ENCODE measurements at places on chromosomes 13 and 19.
A peak's percentile ranks its signal among the peaks of the same experiment; 100 is the strongest.

GRCh38 chr13:99311137-99311536 lies 3.9 kb upstream of the GPR183 start:
- no peak for DNase-seq

- DNase-seq, result no peak
Observed at GRCh38 chr19:5692723-5693194, 2.7 kb downstream of the RPL36 start.

- DNase-seq, result no peak
Observed at GRCh38 chr19:31445406-31445805, 96.2 kb upstream of the TSHZ3 start.

DNA sequence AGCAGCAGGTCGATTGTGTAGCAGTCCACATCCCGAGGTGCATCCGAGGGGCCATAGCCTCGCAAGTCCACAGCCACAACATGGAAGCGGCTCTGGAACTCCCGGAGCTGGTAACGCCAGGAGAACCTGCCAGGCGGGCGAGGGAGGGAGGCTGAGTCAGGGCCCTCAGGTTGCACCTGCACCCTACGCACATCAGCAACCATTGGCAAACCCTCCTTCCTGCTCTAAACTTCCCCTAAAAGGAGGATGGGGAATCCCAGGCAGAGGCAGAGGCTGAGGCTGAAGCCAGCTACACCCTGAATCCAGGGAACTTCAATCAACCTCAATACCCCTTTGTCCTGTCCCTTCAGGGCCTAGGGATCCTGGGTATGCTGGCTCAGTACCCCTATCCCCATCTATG lies 977 bp downstream of the EPHX3 start:
- no peak for DNase-seq

DNA sequence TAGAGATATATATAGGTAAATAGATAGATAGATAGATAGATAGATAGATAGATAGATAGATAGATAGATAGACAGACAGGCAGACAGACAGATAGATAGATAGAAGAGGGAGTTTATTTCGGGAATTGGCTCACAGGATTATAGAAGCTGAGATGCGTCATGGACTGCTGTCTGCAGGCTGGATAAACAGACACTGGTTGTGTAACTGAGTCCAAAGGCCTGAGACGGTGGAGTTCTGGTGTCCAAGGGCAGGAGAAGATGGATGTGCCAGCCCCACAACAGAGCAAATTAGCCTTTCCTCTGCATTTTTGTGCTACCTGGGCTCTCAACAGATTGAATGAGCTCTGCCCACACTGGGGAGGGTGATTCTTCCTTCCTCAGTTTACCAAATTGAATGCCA lies 2.7 kb downstream of the CYP4F3 start:
- no peak for DNase-seq

DNA sequence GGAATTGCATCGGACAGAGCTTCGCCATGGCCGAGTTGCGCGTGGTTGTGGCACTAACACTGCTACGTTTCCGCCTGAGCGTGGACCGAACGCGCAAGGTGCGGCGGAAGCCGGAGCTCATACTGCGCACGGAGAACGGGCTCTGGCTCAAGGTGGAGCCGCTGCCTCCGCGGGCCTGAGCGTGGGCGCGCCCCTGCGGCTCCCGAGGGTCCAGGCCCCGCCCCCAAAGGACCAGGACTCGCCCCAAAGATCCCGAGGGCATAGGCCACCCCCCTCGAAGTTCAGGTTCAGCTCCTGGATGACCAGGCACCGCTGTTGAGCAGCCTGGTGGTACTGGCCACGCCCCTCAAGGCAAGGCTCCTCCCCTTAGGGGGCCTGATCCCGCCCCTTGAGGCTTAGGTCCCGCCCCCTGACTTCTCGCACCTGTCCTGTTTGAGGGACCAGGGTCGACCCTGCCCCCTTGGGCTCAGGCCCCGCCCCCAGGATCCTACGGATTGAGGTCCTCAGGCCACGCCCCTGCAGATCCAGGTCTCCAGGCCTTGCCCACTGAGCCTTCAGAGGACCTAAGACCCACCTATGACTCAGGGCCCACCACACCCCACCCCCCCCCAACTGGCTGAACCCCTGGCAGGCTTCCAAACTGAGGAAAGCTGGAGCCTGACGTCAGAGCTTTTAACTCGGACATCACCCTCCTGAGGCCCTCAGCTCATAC lies 43.1 kb downstream of the CYP4F22 start:
- peak; percentile 56 for DNase-seq

DNA sequence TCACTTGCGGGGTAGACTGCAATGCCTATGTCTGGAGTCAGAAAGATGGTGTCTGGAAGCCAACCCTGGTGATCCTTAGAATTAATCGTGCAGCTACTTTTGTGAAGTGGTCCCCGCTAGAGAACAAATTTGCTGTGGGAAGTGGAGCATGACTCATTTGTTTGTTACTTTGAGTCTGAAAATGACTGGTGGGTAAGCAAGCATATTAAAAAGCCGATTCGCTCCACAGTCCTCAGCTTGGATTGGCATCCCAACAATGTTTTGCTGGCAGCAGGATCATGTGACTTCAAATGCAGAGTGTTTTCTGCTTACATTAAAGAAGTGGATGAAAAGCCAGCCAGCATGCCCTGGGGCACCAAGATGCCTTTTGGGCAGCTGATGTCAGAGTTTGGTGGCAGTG lies 9.5 kb upstream of the ERVV-1 start:
- DNase-seq, result no peak

DNA sequence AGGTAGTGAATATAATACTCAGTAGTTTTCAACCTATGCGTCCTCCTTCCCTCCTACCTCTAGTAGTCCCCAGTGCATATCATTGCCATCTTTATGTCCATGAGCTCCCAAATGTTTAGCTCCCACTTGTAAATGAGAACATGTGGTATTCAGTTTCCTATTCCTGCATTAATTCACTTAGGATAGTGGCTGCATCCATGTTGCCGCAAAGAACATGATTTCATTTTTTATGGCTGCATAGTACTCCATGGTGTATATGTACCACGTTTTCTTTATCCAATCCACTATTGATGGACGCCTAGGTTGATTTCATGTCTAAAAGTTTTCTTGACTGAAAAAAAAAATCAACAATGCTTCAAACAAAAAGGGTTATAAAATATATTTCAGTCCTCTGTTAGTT lies 303.4 kb upstream of the SGCG start:
- DNase-seq, result no peak

Data from stimulated activated CD4-positive, alpha-beta T cell treated with anti-CD3 and anti-CD28 coated beads, Interleukin-1b, Interleukin-23, amount 100 ng/mL, for 4 hours (primary cell).